ENCODE measurements at places on chromosomes 4 and X.

- no peak for DNase-seq
These were observed 7.3 kb upstream of the MPC1L start for GRCh38 chrX:40615976-40616375.

GRCh38 chr4:3437582-3437936 lies 4.2 kb upstream of the HGFAC start:
- DNase-seq, result no peak

DNA sequence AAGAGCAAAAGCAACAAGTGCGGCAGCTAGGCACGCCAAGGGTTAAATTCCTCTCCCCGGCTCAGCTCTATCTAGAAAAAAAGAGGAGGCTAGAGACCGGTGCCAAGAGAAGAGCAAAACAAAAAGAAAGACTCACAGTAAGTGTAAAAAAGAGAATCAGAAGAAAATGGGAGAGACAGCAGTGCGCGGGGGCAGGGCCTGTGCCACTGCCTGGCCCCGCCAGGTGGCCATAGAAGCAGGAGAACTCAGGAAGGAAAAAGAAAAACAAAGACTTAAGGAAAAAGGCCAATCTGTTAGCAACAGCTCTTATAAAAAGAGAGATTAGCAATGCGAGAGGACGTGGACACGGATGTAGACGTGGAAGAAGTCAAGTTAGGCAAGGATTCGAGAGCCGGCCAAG lies 3.2 kb downstream of the ACOX3 start:
- DNase-seq, result no peak

DNA sequence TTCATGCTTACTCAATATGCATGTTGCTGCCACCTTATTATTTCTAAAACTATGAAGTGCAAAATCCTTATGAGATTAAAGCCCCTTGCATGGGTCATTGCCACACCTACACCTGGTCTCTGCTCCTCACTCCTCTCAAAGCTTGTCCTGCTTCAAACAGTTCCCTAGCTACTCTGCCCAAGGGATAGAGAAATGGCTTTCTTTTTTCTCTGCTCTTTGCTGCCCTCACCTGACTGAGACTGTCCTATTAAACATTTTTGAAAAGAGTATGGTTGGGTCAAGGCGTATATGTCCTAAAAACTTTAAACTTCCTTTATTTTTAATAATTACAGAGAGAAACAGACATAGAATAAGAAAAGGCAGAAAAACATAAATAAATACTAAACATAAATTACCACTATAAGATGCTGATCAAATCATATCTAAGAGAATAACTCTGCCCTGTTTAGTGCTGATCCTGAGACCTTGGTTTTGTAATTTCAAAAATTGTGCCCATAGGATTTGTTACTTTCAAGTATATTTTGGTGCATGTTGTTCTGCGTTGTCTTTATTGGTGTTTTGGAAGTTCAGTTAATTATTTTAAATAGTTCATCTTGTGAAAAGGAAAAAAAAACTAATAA lies 704.9 kb upstream of the PABPC4L start:
- no peak for DNase-seq

GRCh38 chr4:48604527-48604926 lies 114.5 kb downstream of the ZAR1 start:
- DNase-seq, result no peak

- no peak for DNase-seq
These were observed 53.6 kb downstream of the APOO start for GRCh38 chrX:23854122-23854521.

DNA sequence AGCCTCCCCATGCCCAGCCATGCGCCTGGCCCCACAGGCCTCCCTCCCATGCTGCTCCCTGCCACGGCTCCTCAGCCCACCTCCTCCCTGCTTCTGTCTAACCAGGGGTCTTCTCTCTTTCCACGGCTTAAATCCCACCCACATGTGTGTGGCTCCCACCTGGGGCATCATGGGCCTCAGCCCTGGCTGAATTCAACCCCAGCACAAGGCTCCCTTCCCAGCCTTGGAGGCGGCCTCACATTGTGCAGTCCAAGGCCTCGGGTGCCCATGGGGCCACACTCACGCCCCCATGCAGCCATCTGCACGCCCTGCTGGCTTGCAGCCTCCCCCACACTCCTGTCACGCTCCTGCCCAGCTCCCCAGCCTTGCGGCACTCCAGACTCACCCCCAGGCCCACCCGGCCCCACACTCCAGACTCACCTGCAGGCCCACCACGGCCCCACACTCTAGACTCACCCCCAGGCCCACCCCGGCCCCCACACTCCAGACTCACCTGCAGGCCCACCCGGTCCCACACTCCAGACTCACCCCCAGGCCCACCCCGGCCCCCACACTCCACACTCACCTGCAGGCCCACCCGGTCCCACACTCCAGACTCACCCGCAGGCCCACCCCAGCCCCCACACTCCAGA lies 27.0 kb downstream of the MAEA start:
- no peak for DNase-seq

DNA sequence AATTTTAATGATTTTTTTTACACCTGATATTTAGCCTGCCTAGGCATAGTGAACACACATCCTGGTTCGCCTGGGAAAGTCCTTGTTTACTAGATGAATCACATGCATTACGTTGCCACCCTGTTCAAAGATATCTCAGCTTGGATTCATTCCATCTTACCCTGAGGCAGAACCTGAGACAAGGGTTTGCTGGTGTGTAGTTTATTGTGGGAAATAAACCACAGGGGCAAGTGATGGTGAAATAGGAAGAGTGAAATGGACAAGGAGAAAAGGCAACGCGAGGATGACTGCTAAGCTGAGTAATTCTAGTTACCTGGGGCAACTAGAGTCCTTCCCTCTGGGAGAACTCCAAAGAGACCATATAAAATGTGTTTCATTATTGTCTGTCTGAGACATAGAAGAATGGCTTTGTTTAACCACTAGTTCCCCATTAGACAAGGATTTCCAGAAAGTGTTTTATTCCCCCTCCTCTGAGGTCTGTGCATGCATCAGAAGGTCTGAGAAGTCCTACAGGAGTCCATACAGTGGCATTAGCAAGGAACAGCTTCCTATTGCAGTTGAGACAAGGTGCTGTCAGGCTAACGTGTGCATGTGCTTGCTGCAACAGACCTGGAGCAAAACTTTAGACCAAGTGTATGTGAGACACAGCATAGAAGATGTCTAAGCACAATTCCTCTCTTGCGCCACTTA lies 797.3 kb upstream of the FRG1 start:
- DNase-seq, result no peak

DNA sequence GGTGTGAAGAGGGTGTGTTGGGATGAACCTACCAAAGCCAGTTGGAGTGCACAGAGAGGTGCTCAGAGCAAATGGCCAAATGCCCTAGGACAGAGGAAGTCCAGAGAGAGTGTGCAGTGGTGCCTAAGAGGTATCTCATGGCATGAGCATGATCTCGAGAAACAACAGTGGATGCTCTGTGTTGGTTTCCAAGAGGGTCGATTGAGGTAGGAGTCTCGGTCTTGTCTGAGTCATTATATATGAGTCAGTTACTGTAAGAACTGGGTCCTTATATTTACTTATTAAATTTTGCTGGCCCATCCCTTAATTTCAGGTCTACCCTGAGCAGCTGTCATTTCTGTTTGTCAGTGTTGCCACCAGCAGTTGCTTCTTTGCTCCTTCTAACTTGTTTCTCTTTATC lies 86.6 kb upstream of the TMEM150C start:
- no peak for DNase-seq

DNA sequence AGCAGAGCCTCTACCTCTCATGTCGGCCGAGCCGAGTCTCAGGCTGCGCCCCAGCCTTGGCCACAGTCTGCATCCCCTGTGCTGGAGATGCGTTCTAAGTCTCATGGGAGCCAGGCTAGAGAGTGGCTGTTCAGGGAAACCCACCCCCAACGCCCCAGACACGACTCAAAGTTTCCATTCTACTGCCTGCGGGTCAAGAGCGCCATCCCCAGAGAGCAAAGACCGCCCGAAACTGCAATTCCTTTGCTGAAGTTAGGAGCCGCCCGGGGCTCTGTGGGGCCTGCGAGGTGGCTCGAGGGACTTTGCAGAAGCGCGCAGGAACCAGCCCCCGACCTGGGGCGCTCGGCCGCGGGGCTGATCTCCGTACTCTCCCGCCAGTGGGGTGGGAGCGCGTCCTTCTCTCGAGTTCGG lies 10.0 kb upstream of the ELF4 start:
- DNase-seq, result no peak

DNA sequence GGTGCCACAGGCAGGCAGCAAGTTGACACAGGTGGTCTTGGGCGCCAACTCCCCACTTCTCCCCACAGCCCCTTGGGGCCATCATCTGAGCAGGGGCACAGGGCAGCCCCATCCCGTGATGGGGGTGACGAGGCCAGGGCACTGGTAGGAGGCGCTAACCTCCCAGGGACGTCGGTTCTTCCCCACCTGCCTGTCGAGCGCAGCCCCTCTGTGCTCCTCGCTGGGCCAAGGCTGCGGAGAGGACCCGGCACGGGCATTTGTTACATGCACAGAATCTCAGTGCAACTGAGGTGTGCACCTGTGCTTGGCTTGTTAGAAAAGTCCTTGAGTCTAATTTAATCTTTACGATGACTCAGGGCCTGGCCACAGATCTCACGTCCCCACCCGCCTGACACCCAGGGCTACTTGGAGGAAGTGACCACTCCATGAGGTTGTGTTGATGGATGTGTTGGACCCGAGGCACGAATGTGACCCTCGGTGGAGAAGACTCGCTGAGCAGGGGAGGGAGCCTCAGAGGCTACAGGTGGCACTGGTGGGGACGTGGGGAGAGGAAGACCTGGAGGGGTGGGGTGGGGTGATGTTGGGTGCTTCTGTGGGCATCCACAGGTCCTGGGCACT lies 3.1 kb upstream of the SH3TC1 start:
- DNase-seq, result no peak

DNA sequence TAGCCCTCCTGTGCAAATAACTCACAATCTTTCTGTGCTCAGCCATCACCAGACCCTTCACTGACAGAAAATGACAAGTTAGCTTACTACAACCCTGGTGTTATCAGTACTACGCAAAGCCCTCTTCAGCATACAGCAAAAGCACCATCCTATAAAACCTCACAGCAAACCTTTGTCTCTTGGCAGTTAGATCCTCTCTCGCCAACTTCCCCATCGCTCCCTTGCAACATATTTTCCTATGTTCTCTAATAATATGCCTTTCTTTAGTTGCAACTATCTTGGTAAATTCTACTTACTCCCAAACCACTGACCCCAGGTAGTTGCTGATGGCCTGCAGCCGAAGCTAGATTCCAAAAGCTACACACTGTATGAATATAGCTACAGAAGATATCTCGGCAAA lies 856.9 kb upstream of the FRG1 start:
- DNase-seq, result no peak

- DNase-seq, result no peak
These were observed 534.1 kb upstream of the AADAT start for GRCh38 chr4:170623899-170624298.

DNA sequence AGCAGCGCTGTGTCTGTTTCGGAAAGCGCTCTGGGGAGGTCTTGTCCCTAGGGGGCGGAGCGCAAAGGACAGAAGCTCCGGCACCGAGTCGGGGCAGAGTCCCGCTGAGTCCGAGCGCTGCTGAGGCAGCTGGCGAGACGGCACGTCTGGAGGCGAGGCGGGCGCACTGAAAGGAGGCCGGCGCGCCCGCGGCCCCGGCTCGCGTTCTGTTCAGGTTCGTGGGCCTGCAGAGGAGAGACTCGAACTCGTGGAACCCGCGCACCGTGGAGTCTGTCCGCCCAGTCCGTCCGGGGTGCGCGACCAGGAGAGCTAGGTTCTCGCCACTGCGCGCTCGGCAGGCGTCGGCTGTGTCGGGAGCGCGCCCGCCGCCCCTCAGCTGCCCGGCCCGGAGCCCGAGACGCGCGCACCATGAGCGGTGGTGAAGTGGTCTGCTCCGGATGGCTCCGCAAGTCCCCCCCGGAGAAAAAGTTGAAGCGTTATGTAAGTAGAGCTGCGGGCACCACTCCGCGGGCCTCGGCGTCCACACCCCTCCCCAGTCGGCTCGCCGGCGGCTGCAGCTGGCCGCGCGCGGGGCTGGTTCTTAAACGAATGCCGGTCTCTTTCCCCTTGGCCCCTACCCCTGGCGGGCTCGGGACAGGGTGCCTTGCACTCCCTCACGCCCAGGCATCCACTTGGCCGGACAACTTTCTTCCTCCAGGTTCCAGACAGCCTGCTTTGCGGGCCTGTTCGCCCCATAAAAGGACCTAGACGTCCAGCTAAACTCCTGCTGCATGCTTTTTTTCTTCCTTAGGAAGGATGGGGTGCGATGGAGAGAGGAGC lies at the start of gene GAB1:
Gene GAB1 (plus strand): TSS at position 96 of the 819 bp plus-strand sequence. CDS start 313 bp downstream, at position 409.
- no peak for DNase-seq

- DNase-seq, result no peak
These were observed 31.0 kb upstream of the PPARGC1A start for GRCh38 chr4:23920716-23921446.

DNA sequence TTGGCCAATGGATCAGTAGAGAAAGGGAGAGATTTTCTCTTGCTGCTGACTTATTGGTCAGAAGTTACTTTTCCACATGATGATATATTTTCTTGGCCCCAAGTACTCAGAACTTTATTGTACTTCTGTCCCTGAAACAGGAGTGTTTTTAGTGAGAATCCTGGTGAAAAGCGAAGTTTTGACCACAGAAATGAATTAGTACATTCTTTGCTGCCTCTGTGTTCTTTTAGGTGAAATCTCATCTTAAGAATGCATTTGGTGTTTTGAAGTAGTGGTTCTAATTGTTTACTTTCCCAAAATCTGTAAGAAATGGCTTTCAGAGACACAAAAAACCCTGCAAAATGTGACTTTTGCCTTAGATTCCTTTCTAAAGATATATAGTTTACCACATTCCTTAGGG lies 240.4 kb downstream of the FRMPD4 start:
- no peak for DNase-seq

Measured in stimulated activated CD8-positive, alpha-beta memory T cell treated with anti-CD3 and anti-CD28 coated beads, Interleukin-4, amount 100 ng/mL, for 1 hour (primary cell).